ENCODE measurements at places on chromosomes 7 and 10.

DNA sequence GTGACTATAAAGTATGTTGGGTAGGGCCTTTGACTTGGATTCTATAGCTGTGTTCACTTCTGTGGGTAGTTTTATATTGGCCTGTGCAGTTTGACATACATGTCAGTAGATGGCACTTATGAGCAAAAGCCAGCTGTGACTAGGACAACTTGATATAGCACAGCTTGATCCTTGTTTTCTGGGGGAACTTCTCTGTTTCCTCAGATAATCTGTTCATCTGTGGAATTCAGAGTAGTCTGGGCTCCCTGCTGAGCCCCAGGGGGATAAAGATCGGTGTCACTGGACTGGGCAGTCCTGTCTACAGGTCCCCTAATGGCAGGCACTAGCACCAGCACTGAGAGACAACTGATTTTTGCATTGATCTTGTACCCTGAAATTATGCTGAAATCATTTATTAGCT, 25.4 kb downstream of the CYP2C9 start:
- peak; percentile 24 for DNase-seq

DNA sequence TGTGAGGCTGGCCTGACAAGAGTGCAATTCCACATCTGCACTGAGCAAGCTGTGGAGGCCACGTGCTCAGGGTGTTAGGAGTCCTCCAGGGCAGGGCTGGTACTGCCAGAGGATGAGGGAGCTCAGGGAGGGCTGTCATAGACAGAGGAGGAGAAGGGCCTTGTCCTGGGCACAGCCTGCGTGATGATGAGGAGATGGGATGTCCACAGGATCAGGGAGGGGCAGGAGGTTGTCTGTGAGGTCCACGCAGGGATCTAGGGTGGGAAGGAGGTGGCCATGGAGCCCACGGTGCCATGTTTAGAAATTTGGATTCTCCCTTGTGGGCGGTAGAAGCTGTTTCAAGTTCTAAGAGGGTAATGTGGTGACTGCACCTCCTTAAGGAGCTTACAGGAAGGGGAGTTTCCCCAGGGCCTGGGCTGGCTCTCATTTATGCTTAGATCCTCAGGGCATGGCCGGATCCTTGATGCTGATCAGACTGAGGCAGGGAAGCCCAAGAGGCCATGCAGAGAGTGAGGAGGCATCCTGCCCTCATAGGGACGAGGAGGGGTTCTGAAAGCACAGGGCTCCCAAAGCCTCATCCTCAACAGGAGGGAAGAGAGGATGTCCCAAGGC, 30.3 kb downstream of the CHAT start:
- no peak for DNase-seq

GRCh38 chr7:93176992-93177580, 28.9 kb upstream of the SAMD9L start:
- DNase-seq = no peak

GRCh38 chr7:922334-923107, 32.0 kb downstream of the ADAP1 start:
- DNase-seq = no peak

DNA sequence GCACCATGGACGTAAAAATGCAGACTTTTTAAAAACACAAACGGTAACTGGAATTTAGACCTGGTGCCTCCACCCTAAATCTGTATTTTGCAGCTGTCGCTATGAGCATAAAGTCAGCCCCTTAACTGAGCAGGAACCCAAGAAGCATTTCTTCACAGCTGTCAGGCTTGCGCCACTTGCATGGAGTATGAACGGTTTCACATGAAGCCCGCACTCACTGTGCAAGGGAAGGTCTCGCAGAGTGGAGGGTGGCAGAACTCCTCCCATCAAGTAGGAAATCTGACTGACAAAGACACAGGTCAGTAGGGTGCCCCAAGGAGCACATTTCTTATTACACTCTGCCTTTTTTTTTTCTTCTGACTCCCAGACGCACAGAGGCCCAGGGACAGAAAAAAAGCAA, 58.5 kb downstream of the ELMO1 start:
- no peak for DNase-seq

- DNase-seq = no peak
Measured at GRCh38 chr10:121926157-121926556, 1.7 kb downstream of the ATE1 start.

- DNase-seq = no peak
Measured at GRCh38 chr10:16521311-16522016, at the start of gene C1QL3. TSS of gene C1QL3 (minus strand) at chr10:16521879. CDS start at chr10:16521065, 814 bp downstream.

DNA sequence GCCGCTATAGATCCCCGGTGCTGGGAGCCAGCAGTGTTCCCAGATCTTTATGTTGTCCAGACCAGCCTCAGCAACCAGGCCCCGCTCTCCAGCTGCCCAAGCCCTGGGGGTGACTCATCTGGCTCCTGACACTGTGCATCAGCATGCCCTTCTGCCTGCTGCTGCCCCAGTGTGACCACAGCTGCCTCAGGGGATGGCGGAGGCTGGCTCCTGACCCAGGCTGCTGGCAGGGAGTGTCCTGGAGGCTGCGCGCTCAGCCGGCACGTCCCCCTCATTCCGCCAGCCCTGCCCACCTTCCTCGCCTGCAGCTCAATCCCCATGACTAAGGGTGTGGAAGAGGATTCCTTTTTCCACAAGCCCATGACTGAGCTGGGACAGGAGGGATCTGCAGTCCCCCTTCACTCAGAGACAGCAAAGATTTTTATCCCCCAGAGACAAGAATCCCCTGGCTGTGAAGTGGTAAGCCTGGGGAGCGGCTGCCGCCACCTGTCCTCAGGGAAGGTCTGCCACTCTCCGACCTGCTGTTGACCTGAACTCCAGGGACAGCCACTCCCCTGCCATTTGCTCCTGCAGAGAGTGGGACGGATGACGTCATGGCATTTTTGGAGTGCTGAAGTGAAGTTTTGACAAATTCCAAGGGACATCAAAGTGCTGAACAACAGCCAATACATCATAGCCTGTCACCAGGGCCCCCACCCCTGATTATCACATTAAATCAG, 182.8 kb upstream of the BMPER start:
- no peak for DNase-seq

- peak; percentile 72 for DNase-seq
Measured at GRCh38 chr7:104207731-104208420, at the start of gene ORC5. TSS of gene ORC5 (minus strand) at chr7:104208013. CDS start at chr7:104207904, 109 bp downstream.

DNA sequence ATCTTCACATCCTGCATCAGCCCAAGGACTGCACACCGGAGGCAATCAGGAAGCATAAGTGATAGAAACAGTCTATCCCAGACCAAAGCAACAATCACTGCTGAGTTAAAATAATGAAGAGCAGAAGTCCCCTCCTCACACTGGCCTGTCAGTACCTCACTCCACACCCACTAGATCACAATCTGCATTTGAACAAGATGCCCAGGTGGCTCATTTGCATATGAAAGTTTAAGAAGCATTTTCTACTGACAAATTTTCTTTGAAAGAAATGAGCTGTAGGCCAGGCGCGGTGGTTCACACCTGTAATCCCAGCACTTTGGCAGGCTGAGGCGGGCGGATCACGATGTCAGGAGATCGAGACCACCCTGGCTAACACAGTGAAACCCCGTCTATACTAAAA, 77.4 kb downstream of the CUL2 start:
- DNase-seq = no peak

DNA sequence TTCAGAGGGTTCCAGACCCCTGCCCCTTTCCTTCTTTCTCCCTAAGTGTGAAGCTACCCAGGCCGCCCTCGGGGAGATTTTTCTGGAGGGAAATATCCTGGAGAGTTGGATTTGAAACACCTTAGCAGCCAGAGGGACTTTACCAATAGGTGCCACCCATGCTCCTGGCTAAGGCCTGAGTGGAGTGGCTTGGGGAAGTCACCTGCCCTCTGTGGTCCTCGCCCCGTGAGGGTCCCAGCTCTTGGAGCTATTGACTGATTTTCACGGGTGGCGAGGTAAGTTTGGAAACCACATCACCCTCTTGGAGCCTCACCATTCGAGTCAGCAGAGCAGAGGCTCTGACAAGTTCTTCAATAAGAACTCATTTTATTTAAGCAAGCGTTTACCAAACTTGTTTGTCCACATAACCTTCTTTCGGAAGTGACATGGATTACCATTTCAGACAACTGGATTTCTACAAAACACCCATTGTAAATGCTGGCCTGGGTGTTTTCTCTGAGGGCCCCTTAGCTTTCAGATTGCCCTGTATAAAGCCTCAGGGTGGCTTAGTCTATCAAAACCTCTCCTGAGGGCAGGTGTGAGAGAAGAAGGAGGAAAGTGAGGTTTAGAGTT, 20.4 kb downstream of the AQP1 start:
- no peak for DNase-seq

- DNase-seq = no peak
Measured at GRCh38 chr7:8271960-8272359, 10.0 kb upstream of the ICA1 start.

DNA sequence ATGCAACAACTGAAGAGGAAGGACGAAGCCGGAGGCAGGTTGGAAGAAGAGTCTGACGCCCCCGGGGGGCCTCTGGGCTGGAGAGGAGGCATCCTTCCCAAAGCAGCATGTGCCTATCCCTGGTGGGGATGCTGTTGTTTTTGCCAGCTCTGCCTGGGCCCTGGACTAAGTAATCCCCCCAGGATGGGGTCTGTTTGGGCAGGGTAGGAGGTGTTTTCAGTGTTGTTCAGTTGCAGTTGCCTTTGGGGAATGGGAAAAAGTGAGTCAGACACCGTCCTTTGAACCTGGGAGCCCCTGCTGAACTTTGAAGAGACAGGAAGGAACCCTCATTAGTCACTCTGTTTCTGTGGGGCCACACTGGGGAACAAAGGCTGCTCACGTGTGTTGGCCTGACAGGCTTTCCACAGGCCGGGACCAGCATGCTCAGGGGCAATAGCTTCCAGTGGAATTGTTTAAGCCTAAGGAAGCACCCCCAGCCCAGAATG, 35.2 kb upstream of the GDF10 start:
- peak; percentile 40 for DNase-seq

GRCh38 chr7:2807460-2807844, 36.7 kb downstream of the GNA12 start:
- no peak for DNase-seq

- no peak for DNase-seq
Measured at GRCh38 chr7:84704380-84704779, 482.5 kb downstream of the SEMA3D start.

DNA sequence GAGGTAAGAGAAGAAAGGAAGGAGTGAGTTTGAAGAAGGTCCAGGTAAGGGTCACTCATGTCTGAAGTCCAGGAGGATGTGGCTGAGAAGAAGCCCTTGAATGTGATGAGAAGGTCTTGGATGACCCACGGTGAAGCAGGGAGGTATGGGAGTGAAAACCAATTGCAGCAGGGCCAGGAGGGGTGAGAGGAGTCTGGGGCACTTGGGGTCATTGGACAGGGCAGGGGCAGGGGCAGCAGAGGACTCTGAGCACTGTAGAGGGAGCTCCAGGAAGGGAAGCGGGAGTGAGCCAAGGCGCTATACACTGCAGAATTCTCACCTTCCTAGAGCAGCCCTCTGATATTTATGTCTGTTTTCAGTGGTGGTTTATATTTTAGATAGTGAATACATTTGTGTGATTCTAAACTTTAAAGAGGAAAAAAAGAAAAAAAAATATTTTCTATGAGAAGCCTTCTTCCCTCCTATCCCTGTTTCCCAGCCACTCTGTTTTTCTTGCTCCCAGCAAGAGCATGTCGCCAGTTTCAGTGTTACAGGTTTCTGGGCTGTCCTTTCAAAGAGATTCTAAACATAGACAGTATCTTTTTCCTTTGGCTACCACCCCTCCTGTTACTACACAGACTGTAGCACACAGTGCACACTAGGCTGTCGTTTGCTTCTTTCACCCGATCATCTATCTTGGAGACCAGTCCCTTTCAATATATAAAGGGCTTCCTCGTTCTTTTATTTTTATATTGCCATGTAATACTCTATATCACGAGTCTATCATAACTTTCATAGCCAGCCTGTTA, 24.5 kb downstream of the BLVRA start:
- no peak for DNase-seq

GRCh38 chr10:7035126-7035761, 375.6 kb downstream of the SFMBT2 start:
- DNase-seq = no peak

DNA sequence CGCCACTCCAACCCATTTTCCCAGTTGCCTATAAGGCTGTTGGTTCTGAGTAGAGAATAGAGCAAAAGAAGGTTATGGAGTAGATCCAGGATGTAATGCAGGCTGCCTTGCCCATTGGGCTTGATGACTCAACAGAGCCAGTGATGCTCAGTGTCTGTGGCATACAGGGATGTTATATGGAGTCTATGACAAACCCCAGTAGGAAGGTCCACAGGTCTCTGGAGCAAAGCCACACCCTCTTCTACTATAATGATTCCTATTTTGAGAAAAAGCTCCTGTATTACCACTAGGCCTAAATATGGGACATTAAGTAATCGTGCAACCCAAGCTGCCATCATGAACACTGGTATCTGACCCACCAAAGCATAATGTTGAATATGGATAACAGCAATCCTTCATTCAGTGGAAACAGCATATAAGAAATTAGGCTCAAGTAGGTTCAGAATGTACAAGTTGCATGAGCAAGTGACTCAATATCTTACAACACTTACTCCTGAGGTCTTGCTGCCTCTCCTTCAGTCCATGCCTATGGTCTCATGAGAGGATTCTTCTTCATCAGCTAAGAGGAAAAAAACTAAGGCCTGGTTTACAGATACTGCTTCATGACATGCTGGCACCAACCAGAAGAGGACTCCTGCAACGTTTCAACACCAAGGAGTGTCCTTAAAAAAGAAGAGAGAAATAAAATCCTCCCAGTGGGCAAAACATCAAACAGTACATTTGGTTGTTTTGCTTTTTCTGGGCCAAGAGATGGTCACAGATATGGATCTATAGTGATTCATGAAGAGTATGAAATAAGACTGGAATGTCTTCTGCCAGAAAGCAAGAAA, 14.8 kb upstream of the FHIP2A start:
- no peak for DNase-seq

DNA sequence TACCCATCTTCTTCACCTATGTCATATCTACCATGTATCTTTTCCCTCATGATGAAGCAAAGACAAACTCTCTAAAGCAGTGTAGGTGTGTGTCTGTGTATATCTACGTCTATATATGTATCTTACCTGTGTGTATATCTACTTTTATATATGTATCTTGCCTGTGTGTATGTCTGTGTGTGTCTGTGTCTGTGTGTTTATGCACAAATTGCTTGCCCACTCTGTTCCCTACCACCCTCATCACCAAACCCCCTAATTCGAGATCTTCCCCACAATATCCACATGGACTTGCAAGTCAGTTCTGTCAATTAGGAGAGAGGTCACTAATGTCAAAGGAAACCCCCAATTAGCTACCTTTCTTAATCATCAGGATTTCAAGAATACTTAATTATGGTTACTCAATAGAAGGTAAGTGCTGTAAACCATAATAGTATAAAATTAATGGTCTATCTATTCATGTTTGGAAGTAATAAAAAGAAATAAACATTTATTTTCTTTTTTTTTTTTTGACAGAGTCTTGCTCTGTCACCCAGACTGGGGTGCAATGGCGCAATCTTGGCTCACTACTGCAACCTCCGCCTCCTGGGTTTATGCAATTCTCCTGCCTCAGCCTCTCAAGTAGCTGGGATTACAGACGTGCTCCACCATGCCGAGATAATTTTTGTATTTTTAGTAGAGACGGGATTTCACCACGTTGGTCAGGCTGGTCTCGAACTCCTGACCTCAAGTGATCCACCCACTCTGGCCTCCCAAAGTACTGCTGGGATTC, 43.6 kb downstream of the ANKRD61 start:
- no peak for DNase-seq

- DNase-seq = peak; percentile 46
Measured at GRCh38 chr7:114085592-114086501, 167.0 kb upstream of the PPP1R3A start.

GRCh38 chr7:29619848-29620555, 56.4 kb downstream of the PRR15 start:
- no peak for DNase-seq

GRCh38 chr7:20350996-20351692, 20.4 kb downstream of the ITGB8 start:
- no peak for DNase-seq

- no peak for DNase-seq
Measured at GRCh38 chr7:25832929-25833328, 319.1 kb upstream of the NFE2L3 start.
